ENCODE measurements at places on chromosomes 4 and X.

GRCh38 chrX:24166078-24166477 lies 16.5 kb downstream of the ZFX start:
- no peak for DNase-seq

DNA sequence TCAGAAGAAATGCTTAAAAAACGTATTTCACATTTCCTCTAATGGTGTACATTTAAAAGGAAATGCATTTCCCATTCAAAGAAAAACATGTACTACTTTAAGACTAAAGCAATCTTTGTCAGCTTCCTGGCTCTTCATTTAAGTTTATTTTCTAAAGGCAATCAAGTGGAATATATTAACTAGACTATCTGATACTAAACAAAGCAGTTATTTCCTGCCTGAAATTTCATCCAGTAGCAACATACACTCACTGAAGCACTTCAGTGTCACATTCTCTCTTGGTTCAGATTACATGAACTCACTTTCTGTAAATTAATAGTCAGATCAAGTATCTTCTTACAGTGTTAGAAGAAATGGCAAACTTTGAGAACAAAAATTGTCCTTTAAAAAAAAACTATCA lies 42.5 kb downstream of the LRBA start:
- DNase-seq = no peak

DNA sequence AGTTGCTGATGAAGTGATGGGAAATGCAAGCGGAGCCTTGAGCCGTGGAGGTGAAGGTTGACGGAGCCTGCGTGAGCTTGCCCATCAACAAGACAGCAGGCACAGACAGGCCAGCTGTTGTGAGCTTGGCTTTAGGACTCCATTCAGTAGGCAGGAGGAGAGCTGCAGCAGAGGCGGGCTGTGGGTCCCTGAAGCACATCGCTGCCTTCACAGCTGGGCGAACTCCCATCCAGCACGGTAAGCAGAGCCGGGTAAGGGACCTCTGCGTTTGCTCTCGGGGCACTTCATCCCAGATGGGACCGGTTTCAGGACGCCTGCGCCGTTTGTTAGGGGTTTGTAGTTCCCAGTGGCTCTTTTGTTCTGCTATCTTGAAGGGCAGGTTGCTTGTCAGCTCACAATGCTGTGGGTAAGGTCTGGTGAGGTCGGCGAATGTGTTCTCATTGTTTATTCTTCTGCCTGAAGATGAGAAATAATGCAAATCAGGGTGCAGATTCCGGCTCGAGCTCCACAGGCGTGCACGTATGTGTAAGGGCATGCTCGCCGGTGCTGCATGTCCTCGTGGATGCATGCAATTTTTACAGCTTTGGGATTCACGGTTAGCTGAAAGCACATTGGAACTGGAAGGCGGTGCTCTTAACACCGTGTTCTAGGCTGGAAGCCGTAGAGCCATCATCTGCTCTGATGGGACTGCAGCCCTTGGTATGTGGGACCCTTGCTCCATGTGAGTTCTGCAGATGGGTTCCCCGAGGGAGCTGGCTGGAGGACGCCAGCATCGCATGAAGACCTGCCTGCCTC lies 54.6 kb upstream of the CLDN34 start:
- DNase-seq = no peak

DNA sequence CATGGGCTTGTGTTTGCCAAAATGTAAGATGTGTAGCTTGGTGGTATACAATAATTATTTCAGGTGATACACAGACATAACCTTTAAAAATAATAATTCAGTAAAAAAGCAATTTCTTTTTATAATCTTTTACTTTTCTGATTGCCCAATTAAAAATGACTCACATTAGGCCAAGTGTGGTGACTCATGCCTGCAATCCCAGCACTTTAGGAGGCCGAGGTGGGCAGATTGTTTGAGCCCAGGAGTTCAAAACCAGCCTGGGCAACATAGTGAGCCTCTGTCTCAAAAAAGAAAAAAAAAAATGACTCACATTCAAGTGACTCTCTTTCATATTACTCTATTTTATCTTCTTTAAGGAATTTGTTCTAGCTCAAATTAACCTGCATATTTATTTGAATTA lies 449.4 kb upstream of the HTR2C start:
- DNase-seq = no peak

DNA sequence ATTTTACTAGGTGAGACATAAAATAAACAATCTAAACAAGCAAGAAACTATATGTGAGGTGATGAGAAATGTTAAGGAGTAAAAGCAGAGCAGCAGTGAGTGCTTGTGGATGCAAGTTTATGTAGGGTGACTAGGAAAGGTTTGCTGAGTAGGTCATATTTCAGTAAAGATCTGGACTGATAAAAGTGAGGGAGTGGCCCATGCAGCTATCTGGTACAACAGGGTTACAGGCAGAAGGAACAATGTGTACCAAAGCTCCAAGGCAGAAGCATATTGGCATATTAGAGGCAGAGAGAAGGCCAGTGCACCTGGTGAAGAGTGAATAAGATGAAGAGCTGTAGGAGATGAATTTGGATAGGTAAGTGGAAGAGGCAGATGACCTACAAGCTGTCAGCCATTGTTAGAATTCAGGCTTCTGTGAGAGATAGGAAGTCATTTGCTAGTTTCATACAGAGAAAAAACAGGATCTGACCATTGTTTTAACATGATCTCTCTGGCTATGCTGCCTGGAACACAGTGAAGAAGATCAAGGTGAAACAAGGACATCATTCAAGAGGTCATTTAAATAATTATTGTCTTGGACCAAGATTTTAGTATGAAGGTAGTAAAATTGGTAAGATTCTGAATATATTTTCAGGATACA lies 274.6 kb downstream of the ANKRD50 start:
- DNase-seq = no peak

GRCh38 chrX:45840411-45840950 lies 639.8 kb upstream of the DIPK2B start:
- no peak for DNase-seq
